HTR-8/SVneo (cell line): ENCODE measurements at places on chromosomes 6 and 20.

DNA sequence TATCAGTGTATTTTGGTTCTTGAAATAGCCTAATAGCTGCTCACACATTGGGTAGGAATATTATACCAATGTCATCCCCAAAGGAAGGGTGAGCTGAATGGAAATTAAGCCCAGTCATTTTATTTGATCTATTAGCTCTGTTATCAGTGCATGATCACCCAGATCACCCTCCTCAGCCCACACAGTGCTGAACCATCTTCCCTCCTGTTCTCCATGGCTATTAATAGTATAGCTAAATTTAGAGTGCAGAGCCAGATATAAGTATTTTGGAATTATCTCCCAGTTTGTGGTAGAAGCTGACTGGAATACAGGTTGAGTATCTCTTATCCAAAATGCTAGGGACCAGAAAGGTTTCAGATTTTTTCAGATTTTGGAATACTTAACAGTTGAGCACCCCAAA is 45.4 kb downstream of the KCTD20 start:
- DNase-seq, result no peak

DNA sequence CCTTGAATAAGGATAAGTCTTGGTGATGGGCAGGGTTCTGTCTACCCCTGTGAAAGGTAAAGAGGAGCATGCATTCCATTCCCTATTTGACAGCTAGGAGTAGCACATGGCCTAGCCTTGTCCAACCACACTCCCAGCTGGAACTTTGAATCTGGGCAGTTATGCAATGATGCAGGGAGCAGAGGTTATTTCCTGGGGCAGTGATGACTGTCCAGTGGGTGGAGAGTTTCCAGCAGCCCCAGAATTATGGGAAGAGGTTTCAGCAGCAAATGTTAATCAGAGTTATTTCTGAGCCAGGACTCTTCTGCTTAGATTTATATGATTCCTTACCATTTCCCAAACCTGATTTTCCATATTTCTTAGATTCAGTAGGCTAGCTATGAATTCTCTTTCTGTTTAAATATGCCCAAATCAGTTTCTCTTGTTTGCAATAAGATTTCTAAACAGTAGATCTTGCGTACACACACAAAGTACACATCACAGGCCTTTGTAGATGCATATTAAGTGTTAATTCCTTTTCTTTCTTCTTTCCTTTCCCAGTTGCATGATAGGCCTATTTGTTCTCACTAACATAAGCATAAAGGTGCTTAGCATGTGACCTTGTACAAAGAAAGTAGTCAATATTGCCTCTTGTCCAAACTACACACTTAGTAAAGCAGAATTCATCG is 17.3 kb upstream of the TXLNB start:
- no peak for DNase-seq

DNA sequence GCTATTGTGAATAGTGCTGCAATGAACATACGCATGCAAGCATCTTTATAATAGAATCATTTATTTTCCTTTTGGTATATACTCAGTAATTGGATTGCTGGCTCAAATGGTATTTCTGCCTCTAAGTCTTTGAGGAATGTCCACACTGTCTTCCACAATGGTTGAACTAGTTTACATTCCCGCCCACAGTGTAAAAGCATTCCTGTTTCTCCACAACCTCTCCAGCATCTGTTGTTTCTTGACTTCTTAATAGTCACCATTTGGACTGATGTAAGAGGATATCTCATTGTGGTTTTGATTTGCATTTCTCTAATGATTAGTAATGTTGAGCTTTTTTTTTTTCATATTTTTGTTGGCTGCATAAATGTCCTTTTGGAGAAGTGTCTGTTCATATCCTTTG is 208.7 kb downstream of the PHF3 start:
- DNase-seq, result no peak

- no peak for DNase-seq
Observed at GRCh38 chr6:45619994-45620471, 242.3 kb upstream of the SUPT3H start.

GRCh38 chr20:25286917-25287316 is 39.0 kb downstream of the PYGB start:
- no peak for DNase-seq

DNA sequence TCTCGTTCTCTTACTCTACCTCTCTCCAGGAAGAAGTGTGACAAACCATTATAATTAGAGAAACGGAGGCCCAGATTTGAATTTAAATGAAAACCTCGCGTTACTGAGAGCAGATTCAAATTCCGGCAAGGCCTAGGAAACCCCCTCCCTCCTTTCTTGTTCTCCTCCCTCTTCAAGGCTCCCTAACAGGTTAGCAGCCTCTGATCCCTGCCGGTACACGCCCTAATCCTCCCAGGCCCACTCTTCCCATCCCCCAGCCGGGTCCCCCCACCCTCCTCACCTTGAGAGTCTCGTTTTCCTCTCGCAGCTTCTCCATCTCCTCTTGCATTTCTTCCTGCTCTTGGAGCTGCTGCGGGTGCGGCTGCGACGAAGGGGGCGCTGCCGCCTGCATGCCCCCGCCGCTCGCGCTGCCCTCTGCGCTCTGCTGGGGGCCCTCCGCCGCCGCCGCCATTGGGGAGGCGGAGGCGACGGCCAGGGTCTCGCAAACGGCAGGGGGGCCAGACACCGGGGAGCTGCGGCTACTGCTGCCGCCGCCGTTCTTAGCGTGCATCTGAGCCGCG is 3.8 kb downstream of the MTCL3 start:
- peak; percentile 44 for DNase-seq

DNA sequence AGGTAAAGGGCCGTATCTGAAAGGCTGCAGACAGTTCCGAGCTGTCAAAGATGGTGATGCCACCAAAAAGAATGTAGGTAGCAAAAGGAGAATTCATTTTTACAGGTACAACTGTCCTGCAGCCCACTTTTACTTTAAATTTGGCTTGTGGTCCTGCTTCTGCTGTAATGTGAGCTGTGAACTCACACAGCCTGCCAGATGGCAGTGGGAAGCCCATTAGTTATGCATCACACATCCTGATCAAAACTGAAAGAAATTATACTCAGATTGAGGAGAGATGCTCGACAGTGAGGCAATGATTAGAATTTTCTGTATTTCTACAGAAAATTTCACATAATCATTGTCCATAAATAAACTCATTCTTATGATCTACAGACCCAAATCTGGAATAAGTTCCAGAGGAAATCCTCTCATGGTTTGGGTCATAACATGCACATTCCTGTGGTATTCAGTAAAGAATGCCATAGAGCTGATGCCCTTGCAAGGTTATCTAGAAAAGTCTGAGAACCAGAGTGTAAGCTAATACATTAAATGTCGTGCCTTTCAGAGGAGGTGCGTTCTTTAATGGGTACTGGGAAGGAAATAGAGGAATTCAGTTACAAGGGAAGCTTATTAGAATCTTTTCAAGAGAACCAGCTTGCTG is 23.9 kb upstream of the E2F3 start:
- DNase-seq, result peak; percentile 56

DNA sequence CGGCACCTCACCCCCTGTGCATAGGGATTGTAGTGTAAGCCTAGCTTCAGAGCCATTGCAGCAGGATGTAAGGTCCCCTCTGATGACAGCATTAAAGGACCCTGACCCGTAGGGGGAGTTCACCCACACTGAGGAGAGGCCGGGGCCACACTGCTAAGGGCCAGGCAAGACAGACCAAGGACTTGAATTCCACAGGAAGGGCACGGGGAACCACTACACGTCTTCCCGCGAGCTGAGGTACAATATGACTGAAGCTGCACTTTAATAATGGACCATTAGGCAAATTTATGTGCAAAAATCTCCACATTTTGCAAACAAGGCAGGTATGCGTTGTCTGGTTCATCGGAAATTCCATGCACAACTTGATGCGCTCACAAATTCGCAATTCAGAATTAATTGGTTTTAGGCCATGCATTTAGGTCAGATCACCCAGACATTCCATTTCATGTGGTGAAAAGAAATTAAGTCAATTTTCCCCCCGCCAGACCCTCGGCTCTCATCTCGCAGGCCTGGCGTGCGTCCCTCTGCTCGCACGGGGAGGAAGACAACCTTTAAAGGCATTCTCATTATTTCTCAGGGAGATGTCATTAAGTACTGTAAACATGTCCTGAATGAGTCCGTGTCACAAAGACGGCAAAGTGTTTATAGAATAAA is 111.8 kb downstream of the FOXA2 start:
- no peak for DNase-seq

- DNase-seq, result no peak
Observed at GRCh38 chr6:121890307-121890910, 455.0 kb downstream of the GJA1 start.

- DNase-seq, result peak; percentile 20
Observed at GRCh38 chr6:146851837-146852236, 253.1 kb downstream of the ADGB start.

DNA sequence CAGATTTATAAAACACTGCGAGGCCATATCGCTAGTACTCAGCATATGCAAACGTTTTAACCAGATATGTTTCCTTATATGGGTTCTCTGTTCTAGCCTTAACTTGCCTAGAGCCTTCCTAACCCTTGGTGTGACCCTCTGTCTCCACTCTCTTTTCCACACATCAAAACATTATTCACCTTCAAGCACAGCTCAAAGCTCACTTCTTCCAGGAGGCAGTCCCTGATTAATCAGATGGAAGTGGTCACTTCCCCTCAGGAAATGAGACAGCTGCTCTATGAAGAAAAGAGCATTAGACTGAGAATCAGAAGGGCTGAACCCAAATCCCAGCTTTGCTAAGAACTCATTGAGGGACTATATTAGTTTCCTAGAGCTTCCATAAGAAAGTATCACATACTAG is 39.8 kb upstream of the SLC17A4 start:
- no peak for DNase-seq

GRCh38 chr20:58514321-58515232 is 622 bp downstream of the APCDD1L start:
- DNase-seq, result peak; percentile 65

DNA sequence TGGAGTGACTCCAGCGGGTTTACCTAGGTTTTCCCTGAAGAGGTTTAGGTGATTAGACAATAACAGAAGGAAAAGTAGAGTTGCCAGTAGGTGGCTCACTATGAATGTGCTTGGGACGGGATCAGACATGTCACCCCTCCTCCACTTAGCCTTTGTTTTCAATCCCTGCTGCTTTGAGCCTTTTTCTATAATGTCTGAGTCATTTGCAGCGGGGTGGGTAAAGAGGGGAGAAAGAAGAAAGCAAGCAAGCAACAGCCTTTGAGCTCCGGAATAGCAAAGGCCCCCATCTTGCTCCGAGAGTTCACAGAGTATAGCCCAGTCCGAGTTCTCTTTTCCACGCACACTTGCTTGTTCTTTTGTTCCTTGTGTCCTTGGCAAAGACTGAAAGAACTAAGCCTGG is 129.1 kb downstream of the PACRG start:
- DNase-seq, result peak; percentile 45

- no peak for DNase-seq
Observed at GRCh38 chr6:11163932-11164331, 52.4 kb upstream of the ERVFRD-1 start.

GRCh38 chr6:31170600-31170881 is at the start of gene POU5F1:
Gene POU5F1, minus strand, starts transcription at chr6:31170682. Its CDS starts 62 bp downstream, at chr6:31170620.
- DNase-seq, result no peak

- DNase-seq, result no peak
Observed at GRCh38 chr20:62439218-62439617, 11.9 kb upstream of the RBBP8NL start.

GRCh38 chr6:56685102-56685733 is 42.5 kb upstream of the DST start:
- DNase-seq, result no peak

DNA sequence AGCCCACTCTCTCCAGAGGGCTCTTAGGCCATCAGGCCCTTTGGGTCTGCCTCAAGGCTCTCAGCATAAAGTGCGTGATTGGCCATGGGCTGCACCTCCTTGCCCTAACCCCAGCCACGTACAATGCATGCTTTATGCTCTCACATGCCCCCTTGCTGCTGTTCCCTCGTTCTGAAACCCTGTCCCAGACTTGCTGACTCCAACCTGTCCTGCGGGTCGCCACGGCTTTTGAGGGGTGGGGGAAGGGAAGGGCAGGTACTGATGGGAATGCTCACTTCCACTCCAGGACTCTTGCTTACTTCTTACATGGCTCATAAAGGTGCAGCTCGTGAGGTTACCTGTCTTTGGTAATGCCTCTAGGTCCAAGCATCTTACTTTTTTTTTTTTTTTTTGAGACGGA is 6.0 kb downstream of the ARMC12 start:
- DNase-seq, result no peak

- no peak for DNase-seq
Observed at GRCh38 chr6:41687501-41688175, 47.8 kb downstream of the TFEB start.

DNA sequence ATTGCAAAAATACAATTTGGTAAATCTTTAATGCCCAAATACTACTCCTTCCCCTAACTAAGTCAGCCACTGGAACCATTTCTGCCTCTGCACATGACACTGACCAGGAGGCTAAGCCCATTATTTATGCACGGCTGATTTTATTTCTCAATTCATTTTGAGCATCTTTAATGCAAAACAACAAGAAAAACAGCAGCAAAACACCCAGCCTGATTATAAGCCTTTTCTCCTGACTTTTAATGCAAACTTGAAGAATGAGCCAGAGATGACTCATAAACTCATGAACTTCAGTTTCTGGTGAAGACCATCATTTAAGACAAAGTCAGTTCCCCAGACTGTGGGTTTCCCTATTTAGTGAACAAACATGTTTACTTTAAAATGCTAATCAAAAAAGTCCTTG is 51.6 kb downstream of the CYP24A1 start:
- no peak for DNase-seq

DNA sequence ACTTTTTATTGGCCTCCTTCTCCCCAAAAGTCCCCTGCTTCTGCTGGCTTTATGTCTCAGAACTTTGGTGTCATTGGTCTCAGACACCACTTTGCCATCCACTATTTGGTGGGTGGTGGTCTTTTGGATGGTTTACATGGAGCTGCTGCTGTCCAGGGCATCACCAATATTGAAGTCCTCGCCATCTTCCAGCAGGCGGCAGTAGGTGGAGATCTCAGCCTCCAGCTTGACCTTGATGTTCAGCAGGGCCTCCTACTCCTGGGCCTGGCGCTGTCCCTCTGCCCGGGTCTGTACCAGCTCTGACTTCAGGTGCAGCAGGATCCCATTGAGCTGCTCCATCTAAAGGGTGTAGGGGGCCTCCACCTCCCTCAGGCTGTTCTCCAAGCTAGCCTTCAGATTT is 148.4 kb upstream of the FOXA2 start:
- no peak for DNase-seq

DNA sequence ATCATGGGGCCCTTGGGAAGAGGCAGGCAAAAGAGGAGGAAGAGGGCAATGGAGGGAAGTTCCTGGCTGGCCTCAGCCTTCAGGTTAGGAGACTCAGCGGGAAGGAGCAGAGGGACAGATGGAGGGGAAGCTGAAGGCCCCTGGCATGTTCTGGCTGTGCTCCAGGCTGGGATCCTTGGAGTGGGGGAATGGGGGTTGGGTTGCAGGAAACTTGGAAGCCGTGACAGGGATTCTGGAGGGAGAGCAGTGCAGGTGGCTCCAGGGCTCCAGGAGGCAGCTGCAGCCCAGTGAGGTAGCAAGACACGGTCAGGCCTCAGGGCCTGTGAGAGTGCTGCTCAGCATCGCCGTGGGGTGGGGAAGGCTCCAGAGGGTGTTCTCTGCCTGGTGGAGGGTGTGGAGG is 64.6 kb upstream of the SCP2D1 start:
- no peak for DNase-seq
